ENCODE measurements at places on chromosomes 7 and 10.

DNA sequence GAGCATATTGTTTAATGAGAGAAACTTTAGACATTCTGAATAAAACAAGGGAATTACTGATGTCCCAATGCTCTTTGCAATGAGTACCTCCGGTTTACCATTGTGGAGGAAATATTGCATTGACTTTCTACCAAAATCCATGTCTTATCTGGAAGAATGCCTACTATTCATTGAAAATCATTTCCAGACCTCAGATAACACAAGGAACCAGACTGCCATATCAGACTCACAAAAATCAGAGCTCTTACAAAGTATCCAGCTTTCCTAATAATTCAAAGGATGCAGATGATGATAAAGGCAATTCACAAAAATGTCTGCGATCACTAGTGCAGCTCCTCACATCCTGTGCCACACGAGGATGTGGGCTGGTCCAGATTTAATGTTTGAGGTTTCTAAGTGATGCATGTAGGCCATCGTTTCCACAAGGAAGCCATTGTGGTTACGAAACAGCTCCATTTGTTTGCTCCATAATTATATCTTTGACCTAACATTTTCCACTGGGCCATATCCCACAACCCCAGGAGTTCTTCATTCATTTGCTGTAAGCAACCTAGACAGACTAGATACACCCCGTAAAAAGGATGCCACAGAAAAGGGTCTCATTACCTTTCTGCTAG, 831.1 kb upstream of the C7orf33 start:
- H3K27me3 ChIP-seq: no peaks in the 10 kb centered on the region
- no peak overlapping the region for H3K27ac ChIP-seq
- no peaks in the 10 kb centered on the region for H3K4me1 ChIP-seq
- DNase-seq: no peak
- H3K4me3 ChIP-seq: no peak overlapping the region
- H3K36me3 ChIP-seq: no peaks in the 10 kb centered on the region

- H3K4me3 ChIP-seq: no peak overlapping the region
- no peaks in the 10 kb centered on the region for H3K4me1 ChIP-seq
- DNase-seq: no peak
- H3K27ac ChIP-seq: no peak overlapping the region
Observed at GRCh38 chr7:139525239-139525638, 1.8 kb downstream of the CLEC2L start.

GRCh38 chr10:71087622-71088021, 124.7 kb upstream of the UNC5B start:
- no peak overlapping the region for H3K4me3 ChIP-seq
- no peak for DNase-seq
- H3K27me3 ChIP-seq: peaks cover 8% of the 10 kb centered on the region
- H3K4me1 ChIP-seq: no peaks in the 10 kb centered on the region
- no peak overlapping the region for H3K27ac ChIP-seq

DNA sequence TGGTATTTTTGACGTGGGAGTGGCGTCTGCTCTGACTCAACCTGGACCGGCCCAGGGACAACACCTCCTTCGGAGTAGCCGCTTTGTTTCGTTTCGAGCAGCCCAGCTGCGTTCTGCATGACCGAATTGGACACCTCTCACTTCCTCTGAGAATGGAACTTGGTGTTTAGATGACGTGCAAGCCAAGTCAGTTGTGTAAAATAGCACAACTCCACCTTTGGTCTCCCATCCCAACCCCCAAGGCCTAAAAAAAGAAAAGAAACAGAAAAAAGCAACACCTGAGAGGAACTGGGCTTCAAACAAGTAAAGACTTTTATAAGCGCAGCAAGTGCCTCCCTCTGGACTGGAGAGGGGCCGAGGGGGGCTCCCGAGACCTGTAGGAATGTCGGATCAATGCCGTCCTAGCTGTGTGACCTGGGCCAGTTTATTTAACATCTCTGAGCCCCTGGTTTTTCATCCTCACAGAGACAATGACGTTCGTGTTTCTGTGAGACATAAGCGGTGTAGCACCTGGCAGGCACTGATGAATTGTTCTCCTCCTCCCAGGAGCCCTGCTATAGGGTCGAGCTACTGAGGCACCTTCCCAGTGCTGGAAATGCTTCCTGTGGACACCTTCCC, 52.0 kb upstream of the SMNDC1 start:
- no peak for DNase-seq
- H3K27me3 ChIP-seq: no peaks in the 10 kb centered on the region
- no peak overlapping the region for H3K27ac ChIP-seq
- H3K36me3 ChIP-seq: no peaks in the 10 kb centered on the region
- H3K4me3 ChIP-seq: no peak overlapping the region
- H3K4me1 ChIP-seq: peaks cover 24% of the 10 kb centered on the region

- no peaks in the 10 kb centered on the region for H3K27me3 ChIP-seq
- H3K27ac ChIP-seq: no peak overlapping the region
- H3K4me1 ChIP-seq: no peaks in the 10 kb centered on the region
- DNase-seq: no peak
Observed at GRCh38 chr10:34748767-34749166, 66.3 kb downstream of the PARD3 start.

- no peak overlapping the region for H3K4me3 ChIP-seq
- peak; percentile 45 for DNase-seq
- no peaks in the 10 kb centered on the region for H3K27me3 ChIP-seq
- H3K27ac ChIP-seq: no peak overlapping the region
- no peaks in the 10 kb centered on the region for H3K36me3 ChIP-seq
Observed at GRCh38 chr7:73869011-73869798, 8.2 kb downstream of the TMEM270 start.

DNA sequence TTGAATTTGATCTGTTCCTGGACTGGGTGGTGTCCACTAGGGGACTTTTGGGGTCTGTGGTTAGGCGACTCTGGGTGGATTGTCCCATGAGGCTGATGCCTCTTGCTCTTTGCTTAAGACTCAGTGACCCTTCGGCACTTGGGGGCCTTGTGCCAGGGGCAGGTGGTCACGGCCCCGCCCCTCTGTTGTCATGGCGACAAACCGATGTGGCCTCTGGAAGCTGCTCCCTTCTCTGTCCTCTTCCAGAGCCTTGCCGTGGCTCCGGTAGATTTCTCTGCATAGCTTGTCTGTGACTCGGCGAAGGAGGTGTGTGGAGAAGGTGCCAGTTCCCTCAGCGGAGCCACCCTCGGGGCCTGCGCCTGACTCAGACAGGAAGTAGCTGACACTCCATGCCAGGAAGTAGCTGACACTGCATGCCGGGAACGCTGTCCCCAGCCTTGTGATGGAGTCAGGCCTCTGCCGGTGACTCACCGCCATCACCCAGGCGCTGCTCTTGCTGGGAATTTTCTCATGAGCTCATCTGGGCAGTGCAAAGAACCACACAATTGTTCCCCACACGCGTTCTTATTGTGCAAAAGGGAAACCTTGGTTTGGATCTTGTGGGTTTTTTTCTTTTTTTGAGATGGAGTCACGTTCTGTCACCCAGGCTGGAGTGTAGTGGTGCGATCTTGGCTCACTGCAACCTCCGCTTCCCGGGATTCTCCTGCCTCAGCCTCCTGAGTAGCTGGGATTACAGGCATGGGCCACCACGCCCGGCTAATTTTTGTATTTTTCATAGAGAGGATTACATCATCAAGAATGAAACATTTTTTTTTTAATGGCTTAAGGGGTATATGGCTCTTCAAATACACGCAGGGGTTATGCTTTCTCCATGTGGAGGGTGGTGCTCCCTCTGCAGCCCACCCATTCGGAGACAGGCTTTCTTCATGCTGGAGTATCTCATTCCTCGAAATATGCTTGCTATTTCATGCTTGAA, 72.6 kb downstream of the PFKFB3 start:
- H3K4me3 ChIP-seq: no peak overlapping the region
- H3K27me3 ChIP-seq: no peaks in the 10 kb centered on the region
- H3K36me3 ChIP-seq: no peaks in the 10 kb centered on the region
- H3K27ac ChIP-seq: peak overlapping the region; percentile 88
- peaks cover 16% of the 10 kb centered on the region for H3K4me1 ChIP-seq

DNA sequence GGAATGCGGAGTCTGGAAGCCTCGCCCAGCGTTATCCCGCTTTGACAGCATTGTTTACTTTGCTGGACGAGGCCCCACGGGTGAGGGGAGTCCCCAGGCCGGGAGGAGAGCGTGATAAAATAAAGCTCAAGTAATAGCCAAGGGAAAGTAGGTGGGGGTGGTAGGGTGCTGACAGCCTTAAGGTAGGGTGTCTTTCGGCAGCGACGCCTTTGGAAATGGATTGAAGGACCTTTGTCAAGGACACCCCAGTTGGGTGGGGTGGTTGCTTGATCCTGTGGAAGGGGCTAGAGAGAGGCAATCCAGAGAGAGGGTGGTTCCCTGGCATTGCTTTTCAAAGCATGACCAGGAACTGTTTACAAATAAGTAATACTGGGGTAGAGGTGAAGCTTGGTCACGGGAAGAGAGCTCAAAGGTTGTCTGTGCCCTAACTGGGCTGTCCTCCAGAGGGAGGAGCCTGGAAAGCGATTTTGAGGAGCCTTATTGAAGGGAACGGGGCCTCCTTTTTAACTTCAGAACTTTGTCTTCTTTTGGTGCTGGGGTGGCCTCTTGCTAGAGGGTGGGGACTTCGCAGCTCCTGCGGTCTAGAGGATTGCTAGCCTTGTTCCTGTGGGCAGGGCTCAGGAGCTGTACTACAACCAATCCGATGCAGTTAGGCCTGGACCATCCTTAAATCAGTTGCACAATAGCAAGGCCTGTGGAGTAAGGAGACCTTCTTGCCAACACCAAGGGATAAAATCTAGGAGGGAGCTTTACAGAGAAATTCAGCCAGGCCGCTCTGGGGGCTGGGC, 1.3 kb downstream of the EIF4EBP2 start:
- H3K27me3 ChIP-seq: no peaks in the 10 kb centered on the region
- peak overlapping the region; percentile 42 for H3K27ac ChIP-seq
- peak overlapping the region; percentile 79 for H3K4me3 ChIP-seq
- peaks cover 28% of the 10 kb centered on the region for H3K4me1 ChIP-seq
- peak; percentile 62 for DNase-seq
- no peaks in the 10 kb centered on the region for H3K36me3 ChIP-seq

GRCh38 chr7:69190763-69191162, 407.5 kb upstream of the AUTS2 start:
- H3K4me3 ChIP-seq: no peak overlapping the region
- DNase-seq: no peak
- H3K4me1 ChIP-seq: no peaks in the 10 kb centered on the region
- H3K27ac ChIP-seq: no peak overlapping the region

DNA sequence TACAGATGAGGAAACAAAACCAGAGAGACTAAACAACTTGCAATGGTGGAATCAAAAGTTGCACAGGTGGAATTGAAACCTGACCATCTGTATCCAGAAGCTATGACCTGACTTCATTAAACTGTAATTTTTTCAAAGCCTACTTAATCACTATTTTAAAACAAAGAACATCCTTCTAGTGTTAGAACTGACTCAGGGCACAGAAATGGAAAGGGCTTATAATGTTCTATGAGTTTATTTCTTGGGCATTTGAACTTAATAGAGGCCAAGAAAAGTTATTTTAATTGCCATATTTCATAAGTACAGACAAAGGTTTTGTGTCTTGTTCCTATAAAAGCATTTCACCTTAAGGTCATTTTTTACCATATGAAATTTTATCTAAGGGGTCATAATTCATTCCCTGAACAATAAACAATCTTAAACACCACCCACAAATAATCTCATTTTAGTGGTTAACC, 8.8 kb downstream of the ITGB1 start:
- H3K36me3 ChIP-seq: peaks cover 5% of the 10 kb centered on the region
- no peak overlapping the region for H3K4me3 ChIP-seq
- H3K4me1 ChIP-seq: peaks cover 50% of the 10 kb centered on the region
- DNase-seq: no peak
- H3K27ac ChIP-seq: no peak overlapping the region

GRCh38 chr10:12218991-12219390, 23.0 kb downstream of the CDC123 start:
- H3K4me3 ChIP-seq: no peak overlapping the region
- H3K4me1 ChIP-seq: peaks cover 6% of the 10 kb centered on the region
- no peak overlapping the region for H3K27ac ChIP-seq
- no peaks in the 10 kb centered on the region for H3K27me3 ChIP-seq
- DNase-seq: no peak

DNA sequence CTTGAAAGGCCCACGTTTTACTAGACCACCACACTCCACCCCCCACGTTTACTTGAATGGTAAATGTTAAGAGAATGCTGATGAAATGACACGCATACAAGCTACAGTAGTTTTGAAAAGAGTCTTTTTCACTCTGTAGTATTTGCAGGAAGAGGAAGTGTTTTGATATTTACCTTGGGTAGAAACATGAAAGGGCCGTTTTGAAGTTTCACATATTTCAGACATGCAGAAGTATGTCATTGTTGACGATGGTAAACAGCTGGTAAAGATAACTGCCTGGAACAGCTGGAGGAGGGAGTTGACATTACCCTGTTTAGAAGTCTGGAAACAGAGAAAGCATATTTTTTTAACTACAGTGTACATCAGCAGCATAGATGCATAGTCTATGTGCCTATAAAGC, 160.7 kb downstream of the NXPH1 start:
- no peaks in the 10 kb centered on the region for H3K36me3 ChIP-seq
- no peaks in the 10 kb centered on the region for H3K4me1 ChIP-seq
- H3K4me3 ChIP-seq: no peak overlapping the region
- DNase-seq: no peak

GRCh38 chr7:151342102-151342646, 562 bp downstream of the NUB1 start:
- H3K27ac ChIP-seq: peak overlapping the region; percentile 53
- peaks cover 15% of the 10 kb centered on the region for H3K4me1 ChIP-seq
- H3K4me3 ChIP-seq: peak overlapping the region; percentile 97
- H3K27me3 ChIP-seq: peaks cover 14% of the 10 kb centered on the region

DNA sequence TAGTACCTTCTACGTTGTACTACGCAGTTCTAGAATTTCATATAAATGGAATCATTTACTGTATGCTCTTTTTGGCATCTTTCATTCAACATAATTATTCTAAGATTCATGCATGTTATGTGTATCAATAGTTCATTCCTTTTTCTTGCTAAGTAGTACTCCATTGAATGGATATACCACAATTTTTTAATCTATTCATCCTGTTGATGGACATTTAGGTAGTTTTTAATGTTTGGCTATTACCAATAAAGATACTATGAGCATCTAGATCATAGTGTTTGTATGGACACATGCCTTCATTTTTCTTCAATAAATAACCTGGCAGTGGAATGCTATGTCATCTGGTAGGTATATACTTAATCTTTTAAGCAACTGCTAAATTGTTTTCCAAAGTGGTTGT, 83.0 kb upstream of the ELN start:
- no peaks in the 10 kb centered on the region for H3K36me3 ChIP-seq
- no peak overlapping the region for H3K4me3 ChIP-seq
- peaks cover 10% of the 10 kb centered on the region for H3K4me1 ChIP-seq
- DNase-seq: no peak
- no peak overlapping the region for H3K27ac ChIP-seq

Measured in endothelial cell of umbilical vein (primary cell).